ENCODE measurements at places on chromosomes 6 and 20.

- DNase-seq: no peak
Observed at GRCh38 chr20:16059841-16060240, 513.4 kb downstream of the KIF16B start.

- DNase-seq: no peak
Observed at GRCh38 chr6:161429921-161430490, 156.1 kb upstream of the AGPAT4 start.

- DNase-seq: no peak
Observed at GRCh38 chr6:154471609-154472362, 38.7 kb downstream of the CNKSR3 start.

- DNase-seq: no peak
Observed at GRCh38 chr6:118212451-118213173, 305.5 kb downstream of the SLC35F1 start.

- no peak for DNase-seq
Observed at GRCh38 chr6:43695215-43695966, 7.8 kb upstream of the MRPS18A start.

DNA sequence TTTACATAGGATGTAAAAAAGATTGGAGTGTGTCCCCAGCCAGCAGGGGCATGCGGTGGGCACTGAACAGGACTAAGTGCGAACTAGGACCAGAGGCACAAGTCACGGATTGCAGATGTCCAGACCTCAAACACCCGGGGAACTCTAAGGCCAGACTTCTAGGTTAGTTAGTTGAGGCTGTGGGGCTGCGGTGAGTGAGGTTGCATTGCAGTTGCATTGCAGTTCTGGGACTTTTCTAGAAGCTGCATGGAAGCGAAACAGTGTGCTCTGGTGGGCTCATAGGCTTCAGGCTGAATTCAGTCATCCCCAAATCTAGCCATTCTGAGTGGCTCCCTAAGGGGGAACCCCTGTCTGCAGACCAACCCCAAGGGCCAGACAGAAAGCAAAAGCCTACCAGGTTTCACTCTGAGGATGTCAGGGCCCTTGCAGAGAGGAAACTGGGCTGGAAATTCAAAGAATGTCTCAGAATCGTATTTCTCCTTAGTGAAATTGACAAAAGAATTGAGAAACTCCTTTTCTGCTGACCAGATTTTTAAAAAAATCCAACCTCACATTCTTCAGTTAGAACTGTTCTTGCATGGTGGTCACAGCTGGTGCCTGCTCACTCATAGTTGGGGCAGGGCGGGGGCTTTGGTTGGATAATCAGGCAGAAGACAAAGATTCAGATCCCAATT, 182.8 kb downstream of the ZDHHC14 start:
- no peak for DNase-seq

- no peak for DNase-seq
Observed at GRCh38 chr20:11111191-11111590, 437.4 kb upstream of the JAG1 start.

- peak; percentile 96 for DNase-seq
Observed at GRCh38 chr6:6661684-6662083, 73.2 kb downstream of the LY86 start.

- peak; percentile 90 for DNase-seq
Observed at GRCh38 chr6:22102671-22103070, 194.2 kb downstream of the PRL start.

GRCh38 chr6:43274916-43275597, 23.0 kb upstream of the SLC22A7 start:
- DNase-seq: no peak

GRCh38 chr6:13217206-13217905, 111.0 kb downstream of the TBC1D7 start:
- DNase-seq: no peak

- no peak for DNase-seq
Observed at GRCh38 chr20:19435316-19435715, 222.9 kb downstream of the SLC24A3 start.

DNA sequence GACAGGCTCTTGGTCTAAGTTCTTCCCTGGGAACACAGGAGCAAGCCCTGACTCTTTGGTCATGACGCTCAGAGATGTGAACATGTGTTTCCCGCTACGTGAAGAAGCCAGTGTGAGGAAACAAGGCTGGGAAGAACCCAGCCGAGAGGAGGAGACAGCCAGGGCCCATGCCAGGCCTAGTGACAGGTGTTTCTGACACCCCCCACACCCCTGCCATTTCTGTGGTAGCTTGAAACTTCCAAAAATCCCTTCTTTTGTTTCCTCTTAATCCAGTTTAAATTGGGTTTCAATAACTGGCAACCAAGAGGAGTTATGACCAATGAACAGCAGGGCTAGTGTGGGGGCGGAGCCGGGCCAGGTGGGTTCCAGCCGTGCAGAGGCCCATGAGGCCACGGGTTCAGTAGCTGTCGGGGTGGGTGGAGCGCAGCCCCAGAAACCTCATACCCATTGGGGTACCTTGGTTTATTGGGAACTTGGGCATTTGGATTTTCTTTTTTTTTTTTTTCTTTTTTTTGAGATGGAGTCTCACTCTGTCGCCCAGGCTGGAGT, 33.5 kb downstream of the WRNIP1 start:
- DNase-seq: no peak

GRCh38 chr6:116536216-116536621, 9.3 kb downstream of the TRAPPC3L start:
- DNase-seq: peak; percentile 60

DNA sequence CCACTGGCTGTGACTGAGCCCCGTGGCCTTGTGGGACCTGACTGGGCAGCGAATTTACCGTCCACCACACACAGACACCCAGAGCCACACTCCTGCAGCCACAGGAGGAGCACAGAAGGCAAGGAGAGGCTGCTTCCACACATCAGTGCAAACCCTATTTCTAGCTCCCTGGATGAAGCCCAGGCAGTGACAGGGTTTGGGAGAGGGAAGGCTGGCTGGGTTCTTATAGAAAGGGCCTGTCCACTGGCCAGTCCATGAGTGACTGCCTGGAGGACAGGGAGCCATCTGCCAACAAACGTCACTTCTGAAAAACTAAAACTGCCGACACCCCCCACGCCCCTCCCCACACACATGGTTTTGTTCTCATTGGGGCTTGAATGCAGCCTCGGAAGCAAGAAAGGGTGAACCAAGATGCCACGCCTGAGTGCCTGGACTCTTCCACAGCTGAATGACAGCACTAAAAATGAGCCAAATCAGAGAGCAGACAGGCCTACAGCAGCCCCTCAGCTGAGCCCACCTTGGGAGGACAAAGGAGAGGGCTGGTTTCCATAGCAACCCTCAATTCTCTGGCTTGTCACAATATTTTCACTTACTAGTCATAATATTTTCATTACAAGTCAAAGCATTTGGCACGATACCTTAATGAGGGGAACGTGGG, 38.4 kb downstream of the RRBP1 start:
- DNase-seq: no peak

DNA sequence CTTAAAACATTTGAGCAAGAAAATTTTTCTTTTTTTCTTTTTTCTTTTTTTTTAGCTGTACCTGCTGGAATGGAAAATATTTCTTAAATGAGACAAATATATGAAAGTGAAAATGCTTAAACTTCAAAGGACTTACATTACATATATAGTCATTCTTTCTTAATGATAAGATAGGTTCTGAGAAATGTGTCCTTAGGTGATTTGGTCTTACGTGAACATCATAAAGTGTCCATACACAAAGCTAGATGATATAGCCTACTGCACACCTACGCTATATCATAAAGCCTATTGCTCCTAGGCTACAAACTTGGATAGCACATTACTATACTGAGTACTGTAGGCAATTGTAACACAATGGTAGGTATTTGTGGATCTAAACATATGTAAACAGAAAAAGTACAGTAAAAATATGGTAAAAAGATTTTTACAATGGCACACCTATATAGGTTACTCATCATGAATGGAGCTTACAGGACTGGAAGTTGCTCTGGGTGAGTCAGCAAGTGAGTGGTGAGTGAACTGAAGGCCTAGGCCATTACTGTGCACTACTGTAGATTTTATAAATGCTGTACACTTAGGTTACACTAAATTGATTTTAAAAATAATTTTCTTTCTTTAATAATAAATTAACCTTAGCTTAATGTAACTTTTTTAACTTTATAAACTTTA, 54.6 kb downstream of the RPP21 start:
- DNase-seq: no peak

DNA sequence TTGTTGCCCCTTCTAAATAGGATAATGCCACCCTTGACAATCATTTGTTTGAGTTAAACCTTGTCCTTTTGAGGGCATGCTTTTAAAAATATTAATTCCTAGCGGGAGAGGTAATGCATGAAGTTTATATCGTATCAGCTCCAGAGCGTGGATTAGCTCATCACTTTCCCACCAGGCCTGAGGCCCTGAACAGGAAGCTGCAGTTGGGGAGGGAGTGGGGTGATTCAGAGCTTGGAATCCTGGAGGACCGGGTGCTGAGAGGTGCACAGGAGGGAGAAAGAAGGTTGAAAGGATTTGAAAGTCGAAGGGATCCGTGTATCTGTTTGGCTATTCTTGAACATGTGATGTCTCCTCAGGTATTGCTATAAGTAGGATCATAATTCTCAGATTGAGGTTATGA, 25.0 kb downstream of the ZDHHC14 start:
- no peak for DNase-seq

DNA sequence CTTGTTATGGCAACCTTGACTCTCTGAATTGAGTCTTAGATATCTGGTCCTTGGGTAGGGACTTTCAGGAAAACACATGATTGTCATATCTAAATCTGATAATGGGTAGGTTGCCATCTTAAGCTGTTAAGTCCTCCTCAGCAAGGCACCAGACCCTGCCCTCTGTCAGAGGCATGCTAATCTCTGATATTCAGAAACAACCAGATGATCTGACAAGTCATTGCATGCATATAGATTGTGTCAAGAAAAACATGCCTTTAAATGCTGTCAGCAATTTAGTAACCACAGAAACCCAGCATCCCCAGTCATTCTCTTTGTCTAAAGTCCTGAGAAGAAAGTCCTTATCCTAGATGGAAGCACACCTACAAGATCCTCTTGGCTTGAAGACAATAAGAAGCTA, 149.1 kb downstream of the EDN1 start:
- DNase-seq: no peak

DNA sequence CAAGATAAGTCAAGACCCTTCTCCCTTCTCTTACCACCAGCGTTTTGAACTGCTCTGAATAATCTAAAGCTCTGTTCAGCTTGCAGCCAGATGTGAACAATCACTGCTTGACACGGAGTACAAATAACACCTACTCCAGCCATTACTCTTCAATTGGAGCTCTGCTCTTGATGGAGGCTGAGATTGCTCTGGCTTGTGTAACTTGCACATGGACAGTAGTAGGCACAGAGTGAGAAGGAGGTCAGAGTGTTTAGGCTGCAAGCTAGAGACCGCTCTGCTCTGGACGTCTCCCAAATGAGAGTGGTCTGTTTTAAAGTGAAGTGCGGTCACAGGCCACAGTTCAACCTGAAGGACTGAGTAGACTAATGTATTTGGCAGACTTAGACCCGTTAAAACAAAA, 158.3 kb downstream of the HDGFL1 start:
- DNase-seq: no peak

GRCh38 chr20:60224914-60225313, 266.7 kb downstream of the CDH26 start:
- no peak for DNase-seq

DNA sequence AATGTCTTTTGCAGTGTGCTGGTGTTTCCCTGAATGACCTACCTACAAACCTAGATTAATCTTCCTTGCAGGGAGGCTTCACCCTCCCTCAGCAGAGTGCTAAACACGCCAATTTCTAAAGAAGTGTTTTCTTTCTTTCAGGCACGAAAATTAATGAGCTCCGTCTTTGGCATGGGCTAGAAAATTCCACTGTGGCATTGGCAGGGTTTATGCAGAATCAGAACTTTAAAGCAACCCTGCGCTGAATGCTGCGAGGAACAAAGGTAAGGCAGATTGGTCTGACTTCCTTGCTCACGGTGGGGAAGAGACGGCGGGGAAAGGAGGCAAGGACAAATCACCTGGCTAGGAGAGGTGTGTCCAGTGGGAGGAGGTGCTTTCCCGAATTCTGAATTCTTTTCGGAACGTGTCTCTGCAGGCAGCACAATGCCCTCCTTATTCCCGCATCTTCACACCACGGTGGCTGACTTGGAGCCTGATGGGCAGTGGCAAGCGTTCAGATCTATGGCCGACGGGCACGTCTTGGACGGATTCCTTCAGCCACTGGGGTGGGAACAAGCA, 6.2 kb upstream of the BANF2 start:
- DNase-seq: no peak

DNA sequence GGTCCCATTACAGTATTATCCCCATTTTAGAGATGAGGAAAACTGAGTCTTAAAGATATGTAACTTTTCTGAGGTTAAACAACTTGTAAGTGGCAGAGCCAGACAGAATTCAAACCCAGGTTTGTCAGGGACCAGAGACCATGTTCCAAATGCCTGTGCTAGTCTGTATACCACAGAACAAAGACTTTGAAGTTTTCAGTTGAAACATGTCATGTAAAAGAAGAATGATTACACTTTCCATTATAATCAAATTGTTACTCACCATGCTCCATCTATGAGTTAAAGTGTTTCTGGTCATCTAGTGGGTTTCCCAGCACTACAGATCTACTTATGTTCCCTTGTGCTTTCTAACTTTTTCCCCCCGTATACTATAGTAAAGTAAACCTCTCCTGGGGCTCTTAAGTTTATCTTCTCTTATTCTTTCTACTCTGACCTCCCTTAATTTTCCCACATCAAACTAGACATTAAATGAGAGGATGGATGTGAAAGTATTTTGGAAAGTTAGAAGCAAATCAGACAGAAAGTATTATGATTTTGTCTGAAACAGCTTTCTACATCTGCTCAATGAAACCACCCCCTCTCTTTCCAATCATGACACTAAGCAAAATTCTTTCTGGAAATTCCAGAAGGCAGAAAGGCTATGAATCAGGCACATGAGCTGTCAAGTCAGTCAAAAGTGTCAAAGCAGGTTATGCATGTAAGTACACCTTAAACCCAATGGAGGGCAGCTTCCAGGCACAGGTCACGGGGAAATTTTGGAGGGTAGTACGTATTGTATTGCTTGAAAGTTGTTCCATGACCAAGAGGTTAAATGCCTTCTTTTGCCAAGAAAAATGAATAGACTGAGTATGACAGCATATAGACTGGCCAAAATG, 132.7 kb upstream of the MAP3K7 start:
- no peak for DNase-seq

DNA sequence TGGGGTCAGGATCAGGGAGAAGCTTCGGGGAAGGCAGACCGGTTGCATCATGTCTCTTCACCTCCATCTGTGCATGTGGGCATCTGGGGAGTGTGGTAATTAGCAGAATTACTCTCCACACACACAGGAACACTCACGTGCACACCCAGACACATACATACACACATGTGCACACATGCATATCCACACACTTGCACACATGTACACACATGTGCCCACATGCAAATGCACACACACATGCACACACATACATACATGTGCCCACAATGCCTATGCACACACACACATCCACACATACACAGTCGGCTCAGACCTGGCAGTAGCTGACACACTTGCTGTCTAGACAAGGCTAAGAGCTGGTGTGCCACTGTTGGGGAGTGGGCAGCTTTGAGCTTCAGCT, 212.3 kb upstream of the PMEPA1 start:
- no peak for DNase-seq

- no peak for DNase-seq
Observed at GRCh38 chr6:130314271-130314670, 51.5 kb upstream of the TMEM200A start.

All from inflammatory macrophage (primary cell).